ENCODE measurements at places on chromosomes 12 and 14.

GRCh38 chr12:72030277-72030676, 91.6 kb downstream of the TPH2 start:
- no peak for DNase-seq

GRCh38 chr12:82458101-82458500, 99.8 kb downstream of the METTL25 start:
- no peak for DNase-seq

DNA sequence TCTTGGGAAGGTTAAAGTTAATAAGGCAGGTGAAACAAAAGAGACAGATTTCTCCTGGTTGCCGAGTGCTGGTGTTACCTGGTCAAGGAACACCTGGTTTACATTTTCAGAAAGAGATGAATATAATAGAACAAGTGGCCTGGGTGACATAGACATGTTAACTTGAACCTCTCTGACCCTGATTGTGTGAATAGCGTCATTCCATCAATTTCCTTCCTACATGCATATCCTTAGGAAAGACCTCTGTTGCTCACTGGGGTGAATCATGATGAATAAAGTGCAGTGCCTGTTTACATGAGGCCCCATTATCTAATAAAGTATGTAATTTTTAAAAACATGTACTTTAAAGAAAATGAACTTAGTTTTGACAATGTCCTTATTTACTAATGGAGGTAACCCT, 1822.9 kb upstream of the FLRT2 start:
- DNase-seq: no peak

GRCh38 chr14:75303381-75303789, 24.8 kb downstream of the FOS start:
- no peak for DNase-seq

GRCh38 chr14:100557658-100558057, 29.6 kb downstream of the BEGAIN start:
- DNase-seq: no peak

GRCh38 chr12:130163461-130164215, 1.4 kb downstream of the FZD10 start:
- DNase-seq: no peak

- no peak for DNase-seq
Observed at GRCh38 chr12:3178671-3179313, 101.6 kb downstream of the TSPAN9 start.

DNA sequence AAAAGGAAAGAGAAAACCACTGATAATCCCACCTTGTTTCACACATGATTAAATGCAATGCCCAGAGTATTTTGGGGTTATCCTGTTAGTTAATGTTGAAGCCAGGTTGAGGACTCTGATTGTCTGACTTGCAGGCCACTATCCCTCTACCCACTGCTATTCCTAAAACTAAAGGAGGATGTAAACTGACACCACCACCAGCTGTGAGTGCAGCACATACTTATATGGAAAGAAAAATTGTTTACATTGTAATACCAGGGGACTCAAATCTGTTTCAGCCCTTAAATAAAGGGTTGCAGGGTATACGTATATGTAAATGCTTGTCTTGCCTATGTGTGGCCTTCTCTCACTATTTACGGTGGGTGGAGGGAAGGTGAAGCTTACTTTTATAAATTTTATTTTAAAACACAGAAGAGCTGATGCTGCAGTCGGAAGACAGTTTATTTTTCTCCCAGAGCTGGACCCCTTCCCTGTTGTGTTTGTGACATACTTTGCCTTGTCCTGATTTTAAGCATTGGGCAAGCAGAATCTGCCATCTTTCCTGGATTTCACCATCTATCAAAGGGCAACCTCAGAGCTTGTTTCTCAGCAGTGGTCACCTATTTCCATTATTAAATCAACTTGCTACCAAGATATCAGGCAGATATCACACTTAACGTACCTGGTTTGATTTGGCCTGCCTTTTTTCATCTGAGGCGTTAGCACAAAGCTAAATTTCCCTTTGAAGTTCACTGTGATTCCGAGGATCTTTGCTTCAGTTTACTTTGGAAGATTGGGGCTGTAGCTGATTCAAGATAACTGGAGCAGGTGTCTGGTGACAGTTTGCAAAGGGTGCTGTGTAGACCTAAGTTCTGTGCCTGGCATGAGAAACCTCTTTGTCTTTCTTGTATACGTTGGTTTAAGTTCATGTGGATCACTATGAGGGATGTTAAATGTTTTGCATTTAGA, 25.2 kb downstream of the DAAM1 start:
- DNase-seq: no peak

GRCh38 chr12:75836533-75836932, 195.0 kb downstream of the PHLDA1 start:
- DNase-seq: no peak

- DNase-seq: no peak
Observed at GRCh38 chr12:20436316-20436715, 68.0 kb downstream of the PDE3A start.

- DNase-seq: no peak
Observed at GRCh38 chr14:64074961-64075612, 219.1 kb downstream of the ESR2 start.

Measured in fibroblast of skin of left biceps (primary cell).